Central memory CD8-positive, alpha-beta T cell (primary cell): ENCODE measurements at places on chromosomes 1 and 21.

- H3K27ac ChIP-seq, result no peak overlapping the region
- peaks cover 5% of the 10 kb centered on the region for H3K36me3 ChIP-seq
- no peak for DNase-seq
- no peak overlapping the region for H3K4me3 ChIP-seq
- H3K4me1 ChIP-seq, result peaks cover 21% of the 10 kb centered on the region
Measured at GRCh38 chr1:41222496-41222895, 19.6 kb downstream of the SCMH1 start.

DNA sequence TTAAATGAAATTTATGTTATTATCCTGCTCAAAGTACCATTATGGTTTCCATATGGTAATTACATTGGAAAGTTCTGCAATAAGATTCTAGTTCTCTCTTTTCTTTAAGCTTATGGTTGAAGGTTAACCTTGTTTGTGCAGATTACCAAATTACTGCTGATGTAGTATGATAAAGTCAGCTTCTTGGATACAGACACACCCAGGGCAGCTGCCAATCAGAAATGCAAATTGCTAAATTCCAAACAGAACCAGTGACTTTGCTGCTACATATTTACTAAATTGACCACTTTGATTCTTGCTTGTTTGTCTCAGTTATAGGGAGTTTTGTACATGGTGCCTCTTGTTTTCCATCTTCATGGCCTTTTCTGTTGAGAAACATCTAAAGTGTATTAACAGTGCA, 26.5 kb downstream of the GNAT2 start:
- H3K27me3 ChIP-seq, result no peaks in the 10 kb centered on the region
- no peak overlapping the region for H3K27ac ChIP-seq
- H3K4me3 ChIP-seq, result no peak overlapping the region
- no peaks in the 10 kb centered on the region for H3K4me1 ChIP-seq
- peaks cover 54% of the 10 kb centered on the region for H3K36me3 ChIP-seq

DNA sequence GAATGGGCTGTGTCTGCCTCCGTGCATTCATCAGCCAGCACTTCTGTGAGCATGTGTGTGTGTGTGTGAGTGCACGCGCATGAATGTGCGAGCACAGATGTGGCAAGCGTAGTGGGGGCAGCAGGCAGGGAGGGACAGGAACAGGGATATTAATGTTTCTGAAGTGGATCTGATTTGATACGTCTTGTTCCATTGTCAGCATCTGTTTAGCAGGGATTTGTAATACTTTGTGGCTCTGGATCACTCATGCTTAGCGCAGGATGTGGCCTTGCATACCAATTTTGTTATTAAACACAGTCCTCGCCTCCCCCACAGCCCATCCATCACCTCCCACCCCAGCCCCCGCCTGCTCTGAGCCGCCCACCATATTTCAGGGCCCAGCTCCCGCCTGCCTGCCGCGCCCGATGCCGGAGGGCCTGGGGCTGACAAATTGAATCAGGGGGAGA, 52.4 kb downstream of the TMEM53 start:
- H3K27ac ChIP-seq, result no peak overlapping the region
- peaks cover 3% of the 10 kb centered on the region for H3K36me3 ChIP-seq
- no peaks in the 10 kb centered on the region for H3K4me1 ChIP-seq
- H3K4me3 ChIP-seq, result no peak overlapping the region
- DNase-seq, result no peak

DNA sequence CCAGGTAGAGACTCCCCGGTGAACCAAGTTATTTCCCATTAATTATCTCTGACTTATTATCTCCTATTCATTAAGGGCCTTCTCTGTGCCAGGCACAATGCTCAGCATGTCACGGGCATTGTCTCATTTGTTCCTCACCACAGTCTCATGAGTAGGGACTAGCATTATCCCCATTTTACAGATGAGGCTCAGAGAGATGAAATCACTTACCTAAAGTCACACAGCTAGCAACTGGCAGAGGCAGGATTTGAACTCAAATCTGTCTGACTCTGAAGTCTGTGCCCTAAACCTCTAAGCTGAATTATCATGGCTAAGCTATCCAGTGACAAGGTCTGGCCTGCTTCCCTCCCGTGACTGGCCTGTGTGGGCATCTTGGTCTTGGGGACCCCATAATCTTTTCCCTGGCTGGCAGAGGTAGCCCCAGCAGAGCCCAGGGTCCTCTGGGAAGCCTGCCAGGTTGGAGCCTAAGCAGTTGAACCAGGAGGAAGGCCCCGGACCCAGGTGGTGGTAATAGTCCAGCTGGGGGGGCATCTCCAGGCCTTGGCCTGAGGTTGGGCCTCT, 4.5 kb downstream of the MAP7D1 start:
- no peak for DNase-seq
- peaks cover 19% of the 10 kb centered on the region for H3K36me3 ChIP-seq
- H3K4me3 ChIP-seq, result peak overlapping the region; percentile 78
- H3K27ac ChIP-seq, result peak overlapping the region; percentile 95
- no peaks in the 10 kb centered on the region for H3K27me3 ChIP-seq

- no peak for DNase-seq
- peak overlapping the region; percentile 10 for H3K4me3 ChIP-seq
- H3K4me1 ChIP-seq, result peaks cover 58% of the 10 kb centered on the region
Measured at GRCh38 chr1:184905601-184906322, 68.5 kb downstream of the NIBAN1 start.

DNA sequence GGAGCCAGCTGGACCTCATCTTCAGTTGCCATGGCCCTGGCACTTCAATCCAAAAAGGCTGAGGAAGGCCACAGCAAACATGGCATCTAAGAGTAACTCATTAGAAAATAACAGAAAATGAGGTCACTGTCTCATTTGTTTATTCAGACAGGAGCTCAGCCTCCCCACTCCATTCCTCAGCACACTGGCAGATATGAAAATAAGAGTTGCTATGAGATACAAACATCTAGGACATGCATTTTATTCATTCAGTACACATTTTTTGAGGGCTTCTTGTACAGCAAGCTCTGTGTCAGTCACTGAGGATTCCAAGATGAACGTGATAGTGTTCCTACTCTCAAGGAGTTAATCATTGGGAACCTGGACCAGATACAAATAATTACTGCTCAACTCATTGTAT, 32.7 kb upstream of the TMEM125 start:
- no peaks in the 10 kb centered on the region for H3K4me1 ChIP-seq
- no peak for DNase-seq
- no peak overlapping the region for H3K27ac ChIP-seq
- H3K36me3 ChIP-seq, result no peaks in the 10 kb centered on the region
